ENCODE measurements at places on chromosomes 3 and 15. TPM values are rescaled to one million over a fixed set of nuclear protein-coding genes. Genes with fewer than 3 reads are reported as not detected.

Gene UCN2
- 3.8 TPM for total RNA-seq

Gene C3orf22
- total RNA-seq: not detected

Gene CLDN11
- not detected for total RNA-seq

Gene KIF7
- 2.7 TPM for total RNA-seq
